C1 segment of cervical spinal cord (tissue), 14 donors: ENCODE measurements at places on chromosomes 16 and 17.
A peak's percentile ranks its signal among the peaks of the same experiment; 100 is the strongest.

- no peak for DNase-seq
These were observed 128.3 kb downstream of the NLK start for GRCh38 chr17:28170771-28171170.

- DNase-seq = no peak
These were observed 17.2 kb downstream of the USP7 start for GRCh38 chr16:8946544-8946943.

GRCh38 chr16:48852951-48853350 is 243.0 kb upstream of the N4BP1 start:
- no peak for DNase-seq

DNA sequence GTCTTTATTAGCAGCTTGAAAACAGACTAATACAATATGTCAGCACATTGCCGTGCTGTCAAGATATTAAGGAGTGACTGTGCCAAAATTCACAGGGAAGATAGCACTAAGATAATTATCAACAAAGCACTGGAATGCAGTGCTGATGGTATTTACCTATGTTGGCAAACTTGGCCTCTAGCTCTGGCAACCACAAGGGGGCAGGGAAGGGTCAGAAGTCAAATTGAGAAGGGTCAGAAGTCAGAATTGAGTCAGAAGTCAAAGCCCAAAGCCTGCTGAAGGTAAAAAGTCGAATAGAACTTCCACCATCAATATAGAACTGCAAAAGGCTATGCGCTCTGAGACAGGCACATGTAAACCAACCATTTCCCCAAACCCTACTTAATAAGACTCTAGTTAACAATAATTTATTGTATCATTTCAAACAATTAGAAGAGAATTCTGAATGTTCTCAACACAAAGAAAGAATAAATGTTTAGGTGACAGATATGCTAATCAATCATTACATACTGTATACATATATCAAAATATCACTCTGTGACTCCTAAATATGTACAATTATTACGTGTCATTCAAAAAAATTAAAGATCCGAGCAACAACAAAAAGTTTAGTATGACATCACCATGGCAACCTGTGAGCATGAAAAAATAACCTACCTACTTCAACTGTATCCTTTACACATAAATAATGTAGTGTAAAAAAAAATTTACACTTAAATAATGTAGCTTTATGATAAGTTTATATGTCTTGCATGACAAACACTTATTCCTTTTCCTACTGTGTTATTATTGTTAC is 916.1 kb downstream of the KCNJ2 start:
- DNase-seq = no peak

GRCh38 chr17:7838090-7839075 is 4.4 kb downstream of the KDM6B start:
- no peak for DNase-seq

- no peak for DNase-seq
These were observed 9.2 kb upstream of the NAT9 start for GRCh38 chr17:74785096-74785980.

GRCh38 chr17:77019893-77020379 is 120.8 kb upstream of the SEC14L1 start:
- no peak for DNase-seq

GRCh38 chr17:13337864-13338371 is 263.8 kb downstream of the HS3ST3A1 start:
- no peak for DNase-seq

GRCh38 chr17:36655726-36656125 is 54.3 kb downstream of the MRM1 start:
- no peak for DNase-seq

- DNase-seq = no peak
These were observed at the start of gene FBXO39 for GRCh38 chr17:6775871-6776405. FBXO39 (plus strand) TSS chr17:6776215; CDS start chr17:6779869, 3,654 bp downstream.

GRCh38 chr17:50535407-50535806 is 2.9 kb downstream of the EPN3 start:
- no peak for DNase-seq

DNA sequence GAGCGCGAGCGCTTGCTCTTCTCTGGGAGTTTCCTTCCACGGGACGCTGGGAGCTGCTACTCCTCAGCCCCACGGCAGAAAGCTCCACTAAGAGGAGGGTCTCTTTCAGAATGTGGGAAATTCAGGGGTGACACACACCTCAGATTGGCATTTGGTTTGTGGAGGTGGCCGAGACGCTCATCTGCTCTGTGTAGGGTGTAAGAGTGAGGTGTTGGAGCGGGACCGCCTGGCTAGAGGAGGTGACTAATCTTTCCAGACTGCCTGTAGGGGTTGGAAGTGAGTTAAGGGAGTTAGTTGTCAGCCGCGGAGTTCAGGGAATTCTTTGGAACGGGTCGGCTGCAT is 735 bp downstream of the PSMD11 start:
- DNase-seq = no peak

DNA sequence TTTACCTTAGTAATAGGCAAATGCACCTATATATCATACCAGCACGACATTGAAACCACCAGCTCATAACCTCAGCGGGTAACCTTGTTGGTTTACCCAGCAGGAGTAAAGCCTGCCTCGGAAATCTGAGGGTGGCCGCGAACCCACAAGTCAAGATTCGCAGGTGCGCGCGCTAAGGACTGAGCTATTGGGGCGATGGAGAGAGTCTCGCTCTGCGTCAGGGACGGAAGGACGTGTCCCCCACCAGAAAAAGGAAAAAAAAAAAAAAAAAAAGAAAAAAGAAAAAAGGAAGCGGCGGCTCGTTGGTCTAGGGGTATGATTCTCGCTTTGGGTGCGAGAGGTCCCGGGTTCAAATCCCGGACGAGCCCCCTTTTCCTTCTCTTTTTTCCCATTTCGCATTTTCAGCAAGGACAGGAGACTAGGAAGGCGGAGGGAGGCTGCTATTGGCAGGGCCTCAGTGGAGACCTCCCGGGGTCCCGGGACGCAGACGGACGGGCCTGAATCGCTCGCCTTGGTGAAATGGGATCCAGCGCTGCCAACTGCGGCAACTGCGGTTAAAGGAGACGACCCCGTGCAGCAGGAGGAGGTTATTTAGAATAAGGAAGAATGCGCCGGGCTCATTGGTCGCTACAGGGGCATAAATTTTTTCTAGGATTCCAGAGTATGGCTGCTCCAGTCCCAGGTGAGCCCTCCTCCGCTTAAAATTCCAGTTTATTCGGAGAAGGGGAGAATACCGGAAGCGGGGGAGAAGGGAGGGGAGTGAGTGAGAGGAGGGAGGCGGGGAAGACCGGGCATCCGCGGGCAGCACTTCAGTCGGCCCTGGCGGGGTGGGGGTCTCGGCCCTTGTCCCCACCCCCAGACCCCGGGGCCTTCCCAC is at the start of gene OR1F1:
Gene OR1F1, plus strand, starts transcription at position 407 of the 877 bp plus-strand sequence.
- no peak for DNase-seq

GRCh38 chr16:31875112-31875803 is 1.7 kb downstream of the ZNF267 start:
- no peak for DNase-seq

DNA sequence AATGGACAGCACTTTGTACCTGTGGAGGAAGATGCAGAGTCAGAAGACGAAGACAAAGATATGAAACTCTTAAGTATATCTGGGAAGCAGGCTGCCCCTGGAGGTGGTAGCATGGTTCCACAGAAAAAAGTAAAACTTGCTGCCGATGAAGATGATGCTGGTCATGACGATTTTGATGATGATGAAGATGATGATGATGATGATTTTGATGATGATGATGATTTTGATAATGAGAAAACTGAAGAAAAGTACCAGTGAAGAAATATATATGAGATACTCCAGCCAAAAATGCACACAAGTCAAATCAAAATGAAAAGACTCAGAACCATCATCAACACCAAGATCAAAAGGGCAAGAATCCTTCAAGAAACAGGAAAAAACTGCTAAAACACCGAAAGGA is 268.5 kb upstream of the EEF2KMT start:
- DNase-seq = no peak

- DNase-seq = no peak
These were observed 512 bp downstream of the AKAP1 start for GRCh38 chr17:57085448-57086068.

- no peak for DNase-seq
These were observed 113.8 kb downstream of the SLC39A11 start for GRCh38 chr17:72978593-72979218.

DNA sequence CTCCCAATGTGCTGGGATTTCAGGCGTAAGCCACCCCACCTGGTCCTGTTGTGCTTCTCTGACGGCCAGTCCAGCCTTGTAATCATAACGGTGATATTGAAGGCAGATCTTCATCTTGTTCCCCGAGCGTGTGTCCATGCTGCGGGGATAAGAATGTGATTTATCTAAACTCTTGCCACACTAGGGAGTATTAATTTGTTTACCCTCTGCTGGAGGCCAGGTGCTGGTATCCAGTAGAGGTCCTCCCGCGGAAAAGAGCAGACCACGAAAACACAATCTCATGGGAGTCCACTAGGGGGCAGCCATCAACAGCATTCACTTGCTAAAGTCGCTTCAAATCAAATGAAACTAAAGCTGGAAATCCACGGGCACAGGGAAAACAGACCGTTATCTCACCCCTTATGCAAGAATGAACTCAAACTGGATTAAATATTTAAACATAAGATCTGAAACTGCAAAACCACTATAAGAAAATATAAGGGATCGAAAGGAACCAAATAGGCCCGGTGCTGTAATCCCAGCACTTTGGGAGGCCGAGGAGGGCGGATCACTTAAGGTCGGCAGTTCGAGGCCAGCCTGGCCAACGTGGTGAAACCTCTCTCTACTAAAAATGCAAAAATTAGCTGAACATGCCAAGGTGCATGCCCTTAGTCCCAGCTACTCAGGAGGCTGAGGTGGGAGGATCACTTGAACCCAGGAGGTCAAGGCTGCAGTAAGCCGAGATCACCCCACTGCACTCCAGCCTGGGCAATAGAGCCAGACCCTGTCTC is 22.3 kb upstream of the RBBP6 start:
- peak; percentile 46 for DNase-seq

DNA sequence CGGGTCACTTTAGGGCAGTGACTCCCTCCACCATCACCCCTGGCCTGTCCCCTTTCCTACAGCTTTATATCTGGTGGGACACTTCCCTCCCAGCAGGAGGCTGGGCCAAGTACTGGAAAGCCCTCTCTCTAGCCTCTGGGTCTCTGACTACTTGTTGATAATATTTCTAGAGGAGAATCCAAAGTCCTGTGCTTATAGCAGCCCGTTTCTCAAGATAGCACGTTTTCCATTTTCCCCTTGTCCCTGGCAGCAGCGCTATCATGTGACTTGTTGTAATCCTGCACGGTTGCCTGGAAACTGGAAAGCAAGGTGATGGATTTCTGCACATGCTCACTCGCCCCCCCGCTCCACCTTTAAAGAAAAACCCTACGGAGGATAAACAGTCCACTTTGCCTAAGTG is 3.3 kb upstream of the AXIN2 start:
- no peak for DNase-seq

GRCh38 chr16:77986011-77986740 is 36.2 kb upstream of the CLEC3A start:
- DNase-seq = peak; percentile 47

DNA sequence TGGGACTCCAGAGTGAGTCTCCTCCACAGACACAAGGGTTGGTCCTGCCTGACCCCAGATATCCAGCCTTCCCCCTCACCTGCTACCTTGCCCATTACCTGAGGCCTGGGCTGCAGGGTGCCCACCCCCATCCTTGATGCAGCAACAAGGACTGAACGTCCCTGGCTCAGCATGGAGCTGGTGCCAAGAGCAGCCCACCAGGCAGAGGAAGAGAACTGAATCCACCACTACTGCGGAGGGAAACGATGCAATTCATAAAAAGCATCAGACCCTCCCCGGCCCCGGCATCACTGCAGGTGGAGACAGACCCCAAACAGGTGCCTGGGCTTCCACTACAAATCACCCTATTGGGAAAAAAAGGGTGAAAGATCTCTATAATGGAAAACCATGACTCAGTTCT is 131.0 kb upstream of the TNRC6C start:
- no peak for DNase-seq

- DNase-seq = no peak
These were observed 4.3 kb upstream of the MBTPS1 start for GRCh38 chr16:84121007-84121406.

DNA sequence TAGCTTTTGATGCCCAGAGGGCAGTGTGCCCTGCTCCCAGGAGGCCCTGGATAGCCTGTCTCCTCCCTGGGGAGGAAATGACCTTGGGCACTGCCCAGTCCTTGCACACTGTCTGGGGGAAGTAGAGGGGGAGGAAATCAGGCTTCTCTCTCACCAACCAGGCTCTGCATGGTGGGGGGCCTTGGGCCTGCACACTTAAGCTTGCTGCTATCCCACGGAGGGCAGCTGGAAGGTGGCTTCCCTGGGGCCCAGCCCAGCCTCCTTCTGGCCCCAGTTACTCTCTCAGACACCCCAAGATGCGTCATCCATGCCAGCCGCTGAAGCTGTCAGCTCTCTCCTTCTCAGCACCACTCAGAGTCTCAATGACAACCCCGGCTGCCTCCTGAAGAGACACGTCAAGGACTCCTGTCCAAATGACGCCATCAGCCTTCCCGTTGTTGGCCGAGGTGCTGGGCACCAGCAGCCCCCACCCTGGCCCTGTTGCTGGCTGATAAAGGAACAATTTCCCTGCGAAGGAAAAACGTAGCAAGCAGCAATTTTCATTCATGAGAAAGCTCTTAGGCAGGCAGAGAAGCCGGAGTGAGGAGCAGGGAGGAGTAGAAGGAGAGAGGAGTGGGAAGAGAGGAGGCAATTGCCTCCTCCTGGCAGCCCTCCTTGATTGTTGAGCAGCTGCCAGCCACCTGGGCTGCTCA is 95.5 kb downstream of the SDK2 start:
- no peak for DNase-seq

DNA sequence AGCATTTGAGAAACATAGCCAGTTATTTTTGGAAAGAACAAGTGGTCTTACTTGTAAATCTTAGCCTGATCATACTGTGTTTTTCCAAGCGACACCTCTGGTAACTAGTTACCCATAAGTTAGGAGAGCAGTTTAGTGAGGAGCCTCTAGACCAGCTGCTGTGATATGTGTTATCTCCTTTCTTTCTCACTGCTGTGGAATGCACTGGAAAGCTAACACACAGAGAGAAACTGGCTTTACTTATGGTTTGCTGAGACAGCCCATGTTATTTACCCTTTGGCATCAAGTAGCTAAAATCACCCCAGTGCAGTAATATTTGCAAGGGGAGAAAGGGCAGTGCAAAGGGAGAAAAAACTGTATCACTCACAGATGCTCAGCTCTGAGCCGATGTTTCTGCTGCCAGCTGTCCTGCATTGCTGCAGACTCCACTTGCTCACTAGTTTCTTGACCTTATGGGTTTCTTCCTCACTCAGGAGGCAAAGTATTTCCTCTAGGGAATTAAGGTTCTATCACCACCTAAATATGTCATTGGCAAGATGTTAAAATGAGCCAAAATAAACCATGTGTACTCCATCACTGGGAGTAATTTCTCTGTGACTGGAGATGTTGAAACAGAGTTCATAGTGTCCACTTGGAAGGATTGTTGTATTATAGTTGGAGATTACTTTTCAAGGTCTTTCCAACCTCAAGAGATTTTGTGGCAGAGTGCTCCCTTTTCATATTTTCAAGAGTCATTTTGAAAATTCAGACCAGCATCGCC is 2.3 kb downstream of the RBFOX1 start:
- no peak for DNase-seq

DNA sequence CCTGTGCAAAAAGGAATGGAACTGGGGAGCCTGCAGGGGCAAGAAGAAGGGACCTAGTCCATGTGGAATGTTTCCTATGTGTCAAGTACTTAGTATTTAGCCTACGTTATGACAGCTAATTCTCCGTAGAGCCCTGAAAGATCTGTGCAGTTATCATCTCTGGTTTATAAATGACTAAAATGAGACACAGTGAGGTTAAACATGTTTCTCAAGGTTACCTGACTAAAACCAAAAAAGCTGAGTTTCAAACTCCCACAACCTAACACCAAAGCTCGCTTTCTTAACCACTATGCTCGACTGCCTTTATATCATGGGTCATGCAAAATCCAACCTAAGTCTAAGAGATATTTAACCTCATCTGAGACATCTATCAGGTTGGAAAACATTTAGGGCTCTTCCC is 53.3 kb upstream of the CCL2 start:
- DNase-seq = no peak
